ENCODE measurements at places on chromosomes 1 and 21. TPM values are rescaled to one million over a fixed set of nuclear protein-coding genes. Genes with fewer than 3 reads are reported as not detected.

GRCh38 chr1:78171736-78172590, 126.2 kb downstream of the GIPC2 start:
- peak; percentile 70 for DNase-seq

- no peak for DNase-seq
These were observed 40.7 kb downstream of the CHODL start for GRCh38 chr21:18285379-18285778.

DNA sequence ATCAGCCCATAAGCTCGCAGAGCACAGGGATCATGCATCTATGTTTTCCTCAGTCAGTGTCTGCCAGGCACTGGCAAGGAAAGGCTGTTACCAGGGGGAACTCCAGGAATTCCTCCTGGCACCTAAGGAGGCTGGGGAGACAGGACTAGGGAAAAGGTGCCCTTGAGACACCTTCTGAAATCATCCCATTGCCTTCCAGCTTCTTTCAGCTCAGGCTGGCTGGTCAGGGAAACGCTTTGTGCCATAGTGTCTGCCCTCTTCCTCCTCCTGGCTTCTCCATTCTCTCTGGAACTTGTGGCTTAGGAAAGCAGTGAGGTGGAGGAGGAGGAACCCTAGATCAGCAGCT, 13.8 kb downstream of the LMNA start:
- DNase-seq: no peak

- no peak for DNase-seq
These were observed 4.6 kb downstream of the PNRC2 start for GRCh38 chr1:23964235-23964668.

- DNase-seq: no peak
These were observed 76.0 kb upstream of the SOD1 start for GRCh38 chr21:31583498-31583897.

GRCh38 chr1:245277276-245277675, 122.5 kb downstream of the KIF26B start:
- DNase-seq: no peak

DNA sequence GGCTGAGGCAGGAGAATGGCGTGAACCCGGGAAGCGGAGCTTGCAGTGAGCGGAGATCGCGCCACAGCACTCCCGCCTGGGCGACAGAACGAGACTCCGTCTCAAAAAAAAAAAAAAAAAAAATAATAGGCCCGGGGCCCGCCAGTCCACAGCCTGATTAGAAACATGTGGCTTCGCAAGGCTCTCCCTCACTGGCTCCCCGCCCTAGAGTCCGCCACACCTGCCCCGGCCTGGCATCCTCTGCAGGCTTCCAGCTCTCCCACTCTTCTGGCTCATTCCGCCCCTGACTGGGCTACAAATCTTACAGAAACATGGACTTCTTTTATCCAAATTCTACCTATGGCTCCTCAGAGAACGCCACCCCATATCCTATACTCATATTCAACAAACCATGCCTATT, 32.4 kb downstream of the PGBD5 start:
- DNase-seq: no peak

- DNase-seq: no peak
These were observed 1.8 kb downstream of the NCDN start for GRCh38 chr1:35559317-35559944.

DNA sequence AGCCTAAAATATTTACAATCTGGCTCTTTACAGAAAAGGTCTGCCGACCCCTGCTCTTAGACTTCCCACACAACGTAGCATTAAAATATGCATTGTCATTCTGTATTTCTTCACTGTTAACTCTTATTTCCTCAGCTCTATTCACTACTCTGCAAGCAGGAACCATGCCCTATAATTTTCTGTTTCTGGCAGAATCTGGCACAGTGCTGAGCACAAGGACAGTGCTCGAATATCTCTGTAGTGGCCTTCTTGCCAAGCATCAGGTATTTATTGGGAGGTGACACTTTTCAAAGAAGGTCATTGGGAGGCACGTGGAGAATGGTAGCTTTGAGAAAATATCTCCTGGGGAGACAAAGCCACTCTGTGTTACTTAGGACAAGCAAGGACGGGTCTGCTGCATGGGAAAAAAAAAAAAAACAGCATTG, 77.9 kb downstream of the PSMG1 start:
- DNase-seq: no peak

DNA sequence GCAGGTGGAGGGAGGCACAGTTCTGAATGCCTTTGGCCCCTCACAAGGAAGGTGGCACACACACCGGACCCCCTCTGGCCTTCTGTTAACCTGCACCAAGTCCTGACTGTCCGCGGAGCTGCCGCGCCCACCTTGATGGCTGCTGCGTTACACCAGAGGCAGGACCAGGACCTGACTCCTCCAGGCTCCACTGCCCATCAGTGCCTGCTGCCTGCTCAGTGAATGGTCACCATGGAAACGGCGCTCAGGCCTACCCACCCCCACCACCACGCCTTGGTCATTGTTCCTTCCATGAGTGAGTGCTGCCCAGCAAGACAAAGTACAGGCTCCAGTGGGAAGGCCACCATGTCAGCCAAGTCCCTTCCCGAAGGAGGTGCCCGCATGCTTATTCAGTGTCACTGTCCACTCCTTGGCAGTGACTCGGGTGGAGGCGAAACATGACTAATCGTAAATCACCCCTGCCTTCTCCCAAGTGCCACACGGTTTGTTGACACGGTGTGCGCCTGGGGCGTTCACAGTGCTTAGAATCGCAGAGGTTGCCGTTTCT, 57.3 kb downstream of the SLC37A1 start:
- DNase-seq: no peak

DNA sequence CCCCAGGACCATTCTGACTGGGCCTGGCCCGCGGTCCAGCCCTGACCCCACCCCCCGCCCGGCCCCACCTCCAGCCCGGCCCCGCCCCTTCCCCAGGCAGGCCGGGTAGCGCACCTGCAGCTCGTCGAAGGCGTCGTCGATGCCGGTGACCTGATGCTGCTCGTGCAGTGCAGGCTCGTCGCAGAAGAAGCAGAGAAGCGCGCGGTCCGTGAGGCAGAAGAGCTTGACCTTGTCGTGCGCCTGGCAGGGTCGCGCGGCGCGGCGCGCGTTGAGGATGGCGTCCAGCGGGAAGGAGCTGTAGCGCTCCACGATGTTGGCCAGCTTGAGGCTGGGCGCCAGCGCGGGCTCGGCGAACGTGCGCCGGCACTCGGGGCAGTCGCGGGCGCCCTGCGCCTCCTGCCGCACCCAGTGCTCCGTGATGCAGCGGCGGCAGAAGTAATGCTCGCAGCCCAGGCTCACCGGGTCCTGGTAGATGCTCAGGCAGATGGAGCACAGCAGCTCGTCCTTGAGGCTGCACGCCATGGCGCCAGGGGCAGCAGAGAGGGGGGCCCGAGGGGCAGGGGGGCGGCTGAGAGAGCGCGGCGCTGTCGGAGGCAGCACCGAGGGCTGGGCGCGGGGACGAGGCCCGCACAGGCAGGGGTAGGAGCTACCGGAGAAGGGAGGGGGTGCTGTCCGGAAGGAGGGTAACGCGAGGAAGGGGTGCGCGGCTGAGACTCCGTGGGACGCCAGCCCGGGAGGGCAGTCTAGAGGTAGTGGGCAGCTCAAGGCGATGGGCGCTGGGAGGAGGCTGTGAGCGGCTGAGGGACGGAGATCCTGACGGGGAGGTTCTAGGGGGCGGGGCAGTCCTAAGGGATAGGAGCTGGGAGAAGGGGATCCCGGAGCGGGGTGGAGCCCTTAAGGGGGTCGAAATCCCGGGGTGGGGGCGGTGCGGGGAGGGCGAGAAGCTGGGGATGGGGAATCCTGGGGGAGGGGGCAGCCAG, 642 bp downstream of the TRIM62 start:
- DNase-seq: peak; percentile 17

- no peak for DNase-seq
These were observed 499.2 kb downstream of the OMA1 start for GRCh38 chr1:58047265-58047858.

- DNase-seq: peak; percentile 72
These were observed 29.8 kb upstream of the ZBTB21 start for GRCh38 chr21:42039911-42040351.

DNA sequence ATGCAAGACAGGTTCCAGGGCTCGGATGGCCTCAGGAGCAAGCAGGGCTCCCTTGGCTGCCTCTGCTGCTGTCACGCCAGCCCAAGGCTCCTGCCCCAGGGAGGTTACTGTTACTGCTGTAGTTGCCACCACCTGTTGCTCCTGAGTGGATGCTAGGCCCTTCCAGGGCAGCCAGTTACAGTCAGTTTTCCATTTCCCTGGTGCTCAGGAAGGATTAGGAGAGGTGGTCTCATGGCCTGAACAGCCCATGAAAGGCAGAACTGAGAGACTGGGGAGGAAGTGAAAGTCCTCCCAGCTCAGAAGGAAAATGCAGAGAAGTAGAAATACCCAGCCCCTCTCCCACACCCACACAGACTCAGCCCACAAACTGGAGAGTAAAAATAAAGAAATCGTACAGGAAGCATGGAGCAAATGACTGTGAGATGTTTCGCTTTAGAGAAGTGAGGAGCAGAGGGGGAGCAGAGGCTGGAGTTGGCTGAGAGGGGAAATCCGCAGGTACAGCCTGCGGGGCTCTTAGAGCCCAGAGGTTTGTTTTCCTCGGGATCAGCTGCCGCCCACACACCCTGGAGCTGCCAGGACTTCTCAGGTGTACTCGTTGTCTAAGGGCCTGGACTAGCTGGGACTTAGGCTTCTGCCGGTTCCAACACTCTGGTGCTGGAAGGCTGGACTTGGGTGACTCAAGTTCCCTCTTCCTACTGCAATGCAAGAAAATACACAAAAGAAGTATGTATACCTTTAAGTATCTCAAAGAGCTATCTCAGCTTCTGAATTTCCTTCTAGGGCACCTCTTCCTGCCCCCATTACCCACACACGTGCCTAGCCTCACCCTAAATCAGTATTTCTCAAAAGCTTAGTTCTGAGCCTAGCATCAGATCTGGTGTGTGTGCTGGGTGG, 2.3 kb downstream of the IL6R start:
- no peak for DNase-seq

DNA sequence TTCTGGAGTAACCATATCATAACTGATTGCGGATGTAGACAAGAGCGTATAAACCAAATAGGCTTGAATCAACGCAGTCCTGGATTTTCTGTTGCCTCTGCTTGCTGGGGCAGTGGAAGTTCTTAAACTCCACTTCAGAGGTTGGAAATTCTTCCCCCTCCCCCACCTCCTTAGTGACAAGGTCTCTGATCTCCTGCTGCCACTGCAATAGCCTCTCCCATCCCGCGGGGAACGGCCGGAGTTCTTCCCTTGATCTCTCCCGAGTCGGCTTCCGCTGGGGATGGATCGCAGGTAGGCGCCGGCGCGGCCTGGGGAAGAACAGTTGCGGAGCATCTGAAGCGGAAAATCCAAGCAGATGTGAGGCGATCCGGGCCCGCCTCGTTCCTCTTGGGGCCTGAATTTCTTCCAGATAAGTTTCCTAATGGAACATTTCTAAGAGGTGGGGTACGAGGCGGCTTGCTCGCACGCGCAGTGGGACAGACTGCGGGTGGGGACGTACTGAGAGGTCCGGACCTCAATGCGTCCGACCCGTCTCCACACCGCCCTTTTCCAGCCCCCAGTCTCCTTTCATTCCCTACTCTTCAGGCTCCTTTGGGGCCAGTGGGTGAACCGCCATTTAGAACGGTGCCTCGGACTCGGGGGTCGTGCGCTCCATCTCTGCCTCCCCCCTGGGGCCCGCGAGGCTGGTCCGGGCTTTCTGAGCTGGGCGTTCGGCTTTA, 3.1 kb upstream of the SIM2 start:
- no peak for DNase-seq

DNA sequence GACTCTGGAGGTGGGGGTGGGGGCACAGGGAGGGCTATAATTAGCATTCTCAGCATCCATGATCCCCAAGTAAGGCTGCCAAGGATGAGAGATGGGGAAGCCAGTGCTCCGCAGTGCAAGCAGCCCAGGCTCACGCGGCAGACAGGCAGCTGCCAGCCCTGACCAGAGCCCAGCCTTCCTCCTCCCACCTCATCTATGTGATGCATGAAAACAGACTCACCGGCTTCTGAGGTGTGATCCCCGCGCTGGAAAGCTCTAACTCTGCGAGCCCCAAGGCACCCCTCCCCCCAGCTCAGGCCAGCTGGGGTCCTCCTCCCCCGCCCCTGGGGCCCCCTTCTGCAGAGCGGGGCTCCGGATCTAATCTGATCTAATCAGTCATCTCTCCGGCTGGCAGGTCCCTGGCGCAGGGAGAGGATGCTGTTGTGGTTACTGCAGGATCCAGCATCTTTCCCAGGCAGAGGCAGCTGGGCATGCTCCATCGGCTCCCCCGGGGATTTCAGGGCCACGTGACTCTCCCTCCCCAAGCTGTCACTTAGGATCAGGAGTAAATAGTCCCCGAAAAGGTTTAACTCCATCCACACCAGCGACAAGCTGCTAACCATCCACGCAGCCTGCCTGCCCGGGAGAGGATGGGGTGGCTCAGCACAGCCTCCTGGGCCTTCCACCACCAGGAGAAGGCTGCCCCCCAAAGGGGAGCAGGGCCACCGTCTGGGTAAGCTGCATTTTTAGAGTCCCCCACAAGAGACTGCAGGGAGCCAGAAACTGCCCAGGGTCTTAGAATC, at the start of gene PLEKHA6:
TSS of gene PLEKHA6 (minus strand) at position 456 of the 782 bp plus-strand sequence. CDS start 86,202 bp downstream, outside the sequence.
- peak; percentile 52 for DNase-seq

DNA sequence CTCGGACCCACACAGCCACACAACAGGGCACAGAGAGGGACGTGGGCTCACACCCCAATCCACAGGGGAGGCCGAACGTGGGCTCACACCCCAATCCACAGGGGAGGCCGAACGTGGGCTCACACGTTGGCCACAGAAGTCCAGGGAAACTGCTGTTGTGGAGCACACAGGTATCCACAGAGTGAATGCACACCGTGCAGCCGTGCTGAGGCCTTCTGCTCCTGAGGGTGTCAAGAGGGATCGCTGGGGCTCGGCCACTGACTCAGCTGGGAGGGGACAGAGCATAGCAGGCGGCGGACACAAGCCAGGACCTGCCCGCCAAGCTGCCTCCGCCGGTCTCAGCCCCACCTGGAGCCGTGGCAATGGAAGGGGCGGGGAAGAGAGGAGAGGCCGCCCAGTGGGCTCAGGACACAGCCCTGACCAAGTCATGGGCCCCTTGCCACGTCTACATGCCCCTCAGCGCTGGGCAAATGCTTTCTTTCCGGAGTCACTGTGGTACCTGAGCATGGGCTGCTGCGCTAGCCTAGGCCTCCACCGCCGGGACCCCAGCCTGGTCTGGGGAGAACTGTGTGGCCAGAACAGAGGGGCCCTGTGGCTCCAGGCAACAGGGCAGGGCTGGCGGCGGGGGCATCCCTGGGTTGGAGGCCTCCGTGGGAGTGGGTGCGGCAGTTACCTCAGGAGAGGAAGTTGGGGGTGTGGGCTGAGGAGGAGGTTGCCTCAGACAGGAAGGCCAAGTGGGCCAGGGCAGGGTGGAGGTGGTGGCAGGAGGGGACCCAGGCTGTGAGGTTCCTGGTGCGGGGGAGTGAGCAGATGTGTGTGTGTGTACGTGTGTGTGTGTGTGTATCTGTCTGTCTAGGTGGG, 1.2 kb downstream of the SYTL1 start:
- DNase-seq: no peak

GRCh38 chr1:223001653-223002634, 141.1 kb downstream of the TLR5 start:
- no peak for DNase-seq

The DIO1 gene
- total RNA-seq: not detected

The TRIM17 gene
- 0.36 TPM for total RNA-seq

The PERM1 gene
- total RNA-seq: 0.24 TPM

The CBS gene
- 57.6 TPM for total RNA-seq

The SPRR1B gene
- total RNA-seq: not detected

The DCST1 gene
- not detected for total RNA-seq

The ARF1 gene
- 569 TPM for total RNA-seq

Data from HFFc6 (cell line).